Diencephalon (tissue), 1 donor: ENCODE measurements at places on chromosomes 2 and 18. TPM values are rescaled to one million over a fixed set of nuclear protein-coding genes. Genes with fewer than 3 reads are reported as not detected.

Gene BOK
- total RNA-seq: 35.1 TPM

Gene FAM228B
- 79.1 TPM for total RNA-seq

Gene CDH2
- 216 TPM for total RNA-seq

Gene CLEC4F
- total RNA-seq: not detected

Gene DYSF
- 1.8 TPM for total RNA-seq
